ENCODE measurements at places on chromosomes 16 and 17.

DNA sequence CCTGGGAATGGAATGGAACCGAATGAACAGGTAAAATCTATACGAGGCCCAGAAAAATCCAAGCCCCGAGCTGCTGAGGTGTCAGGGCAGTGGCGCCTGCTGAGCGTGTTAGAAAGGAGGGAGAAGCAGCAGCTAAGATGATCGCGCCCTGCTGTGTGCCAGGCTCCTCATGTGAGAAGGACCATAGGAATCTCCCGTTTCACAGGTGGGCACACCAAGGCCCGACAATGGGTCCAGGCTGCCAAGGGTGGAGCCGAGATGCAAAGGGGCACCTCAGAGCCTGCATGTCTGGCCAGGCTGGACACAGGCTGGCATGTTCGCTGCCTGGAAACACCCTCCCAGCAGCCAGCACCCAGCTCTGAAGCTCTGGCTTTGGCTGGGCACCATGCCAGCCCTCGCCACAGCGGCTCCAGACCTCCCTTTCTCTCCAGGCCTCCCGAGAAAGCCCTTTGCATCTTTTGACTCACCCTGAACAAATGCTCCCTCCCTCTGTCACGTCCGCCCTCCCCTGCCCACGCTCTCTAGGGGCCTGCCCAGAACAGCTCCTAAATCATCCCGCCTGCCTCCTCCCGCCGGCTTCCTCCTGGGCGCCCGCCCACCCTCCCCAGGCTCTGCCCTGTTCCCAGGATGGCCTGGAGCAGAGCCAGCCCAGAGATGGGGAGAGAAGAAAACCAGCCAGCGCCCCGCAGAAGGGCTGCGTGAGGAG, 217.8 kb upstream of the GSE1 start:
- DNase-seq, result no peak

- no peak for DNase-seq
Measured at GRCh38 chr17:34713687-34714086, 134.3 kb downstream of the TMEM132E start.

DNA sequence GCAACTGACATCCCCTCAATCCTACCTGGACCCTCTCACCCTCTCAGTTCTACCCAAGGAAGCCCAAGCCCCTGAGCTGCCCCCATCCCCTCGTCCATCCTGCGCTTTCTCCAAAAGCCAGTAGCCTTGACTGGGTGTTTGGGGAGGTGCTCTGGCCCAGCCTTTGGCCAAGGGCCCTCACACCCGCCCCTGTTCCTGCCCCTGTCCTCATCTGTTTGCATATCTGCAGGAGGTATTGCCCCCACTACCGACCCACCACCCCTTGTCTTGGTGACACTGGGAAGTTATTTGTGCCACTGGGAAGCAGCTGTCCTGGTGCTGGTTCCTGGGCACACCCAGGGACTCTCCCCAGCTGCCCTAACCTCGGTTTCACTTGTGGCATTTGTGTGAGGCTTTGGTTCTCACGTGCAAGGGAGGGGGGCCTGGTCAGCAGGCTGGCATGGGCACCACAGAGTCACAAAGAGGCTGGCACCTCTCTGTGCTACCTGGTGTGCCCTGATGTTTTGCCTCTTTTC, 75.3 kb downstream of the MRC2 start:
- no peak for DNase-seq

- no peak for DNase-seq
Measured at GRCh38 chr17:72588961-72589360, 468.1 kb downstream of the SOX9 start.

DNA sequence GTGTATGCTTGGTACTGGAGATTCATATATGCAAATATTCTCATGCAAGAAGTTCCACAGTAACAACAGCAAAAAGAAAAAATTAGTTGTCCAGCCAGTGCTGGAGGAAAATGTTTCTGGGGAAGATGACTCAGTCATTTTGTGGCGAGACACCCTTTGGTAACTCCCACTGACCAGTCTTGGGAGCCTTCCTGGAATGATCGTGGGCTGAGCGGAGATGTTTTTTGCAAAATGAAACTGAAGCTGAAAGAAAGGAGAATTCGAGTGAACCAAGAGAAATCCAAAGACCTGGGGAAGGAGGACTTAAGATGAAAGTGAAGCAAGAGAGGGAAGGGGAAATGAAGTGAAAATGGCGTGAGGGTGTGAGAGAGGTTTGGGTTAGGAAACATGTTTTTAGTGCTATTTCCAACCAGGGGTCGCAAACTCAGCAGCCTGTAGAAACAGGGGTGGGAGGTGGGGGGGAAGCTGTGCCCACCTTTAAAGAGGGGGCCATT, 5.2 kb downstream of the ITPRIPL2 start:
- no peak for DNase-seq

DNA sequence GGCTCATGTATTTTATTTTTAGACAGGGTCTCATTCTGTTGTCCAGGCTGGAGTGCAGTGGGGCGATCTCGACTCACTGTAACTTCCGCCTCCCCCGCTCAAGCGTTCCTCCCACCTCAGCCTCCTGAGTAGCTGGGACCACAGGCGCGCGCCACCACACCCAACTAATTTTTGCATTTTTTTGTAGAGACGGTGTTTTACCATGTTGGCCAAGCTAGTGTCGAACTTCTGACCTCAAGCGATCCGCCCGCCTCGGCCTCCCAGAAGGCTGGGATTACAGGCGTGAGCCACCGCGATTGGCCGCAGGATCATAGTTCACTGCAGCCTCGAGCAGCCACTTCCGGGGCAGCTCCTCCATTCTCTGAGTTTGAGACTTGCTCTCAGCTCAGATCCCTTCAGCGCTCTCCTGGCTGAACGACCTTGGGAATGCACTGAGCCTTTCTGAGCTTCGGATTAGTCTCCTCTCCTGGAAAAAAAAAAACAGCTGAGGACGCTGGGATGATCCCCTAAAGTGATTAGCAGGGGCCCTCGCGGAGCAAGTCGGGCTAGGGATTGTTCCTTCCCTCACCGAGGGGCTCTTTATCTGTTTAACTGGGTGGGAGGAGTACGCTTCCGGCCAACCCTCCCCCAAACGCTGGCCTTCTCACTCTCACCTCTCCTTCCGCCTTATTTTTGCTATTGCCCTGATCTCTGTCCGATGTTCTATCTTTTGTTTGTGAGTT, 1.1 kb upstream of the PKMYT1 start:
- DNase-seq, result no peak

DNA sequence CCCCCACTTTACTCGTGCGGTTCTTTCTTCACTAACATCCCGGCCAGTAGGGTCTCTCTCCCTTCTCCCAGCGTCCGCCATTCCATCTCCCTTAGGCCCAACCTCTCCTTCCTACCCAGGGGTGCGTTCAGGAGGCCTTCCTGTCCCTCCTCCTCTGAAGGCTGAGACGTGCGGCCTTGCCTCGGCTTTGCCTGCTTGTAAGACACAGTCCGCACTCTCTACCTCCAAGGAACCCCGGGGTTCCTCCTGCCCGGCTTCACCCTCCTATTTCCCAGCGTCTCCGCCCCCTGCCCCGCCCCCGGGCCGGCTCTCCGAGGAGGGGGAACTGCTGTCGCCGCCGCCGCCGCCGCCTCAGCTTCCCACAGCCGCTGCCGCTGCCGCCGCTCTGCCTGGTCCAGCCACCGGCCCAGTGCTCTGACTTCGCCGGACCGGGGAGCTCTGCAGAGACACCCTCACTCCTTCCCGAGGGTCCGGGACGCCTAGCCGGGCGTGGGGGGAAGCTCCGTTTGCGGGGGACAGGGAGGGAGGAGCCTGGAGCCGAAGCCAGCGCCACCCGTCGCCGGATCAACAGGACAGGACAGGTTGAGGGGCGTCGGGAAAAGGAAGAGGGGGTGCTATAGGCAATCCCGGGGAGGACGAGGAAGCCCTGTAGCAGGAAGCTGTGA, 1.2 kb upstream of the FGF11 start:
- no peak for DNase-seq

DNA sequence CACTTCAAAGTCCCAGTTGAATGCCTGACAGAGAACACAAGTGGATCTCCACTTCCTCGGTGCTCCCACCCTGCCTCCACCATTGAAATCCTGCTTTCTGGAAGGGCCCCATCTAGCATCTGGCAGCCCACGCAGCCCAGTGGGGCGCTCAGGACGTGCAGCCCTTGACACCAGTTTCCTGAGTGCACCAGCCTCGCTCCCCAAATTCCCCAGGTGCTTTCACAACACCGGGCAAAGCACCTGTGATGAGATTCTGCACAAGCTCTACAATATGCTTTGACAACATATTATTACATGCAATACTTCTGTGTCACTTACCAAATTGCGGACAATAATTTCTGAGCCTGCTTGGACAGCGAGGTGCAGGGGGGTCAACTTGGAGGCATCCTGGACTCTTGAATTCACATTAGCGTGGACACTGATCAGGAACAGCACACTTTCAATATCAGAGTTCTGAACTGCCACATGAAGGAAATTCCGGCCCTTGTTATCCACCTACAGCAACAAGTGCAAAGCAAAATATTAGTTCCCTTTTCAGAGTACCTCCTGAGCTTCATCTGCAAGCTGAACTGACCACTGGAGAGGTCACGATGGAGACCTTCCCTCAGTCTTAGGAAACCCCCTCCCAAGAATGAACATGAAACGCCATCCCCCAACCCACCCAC, 33.9 kb downstream of the CYB5D2 start:
- DNase-seq, result no peak

- no peak for DNase-seq
Measured at GRCh38 chr16:57194512-57194911, 8.4 kb downstream of the RSPRY1 start.

- DNase-seq, result no peak
Measured at GRCh38 chr16:21264571-21265036, 13.5 kb downstream of the CRYM start.

DNA sequence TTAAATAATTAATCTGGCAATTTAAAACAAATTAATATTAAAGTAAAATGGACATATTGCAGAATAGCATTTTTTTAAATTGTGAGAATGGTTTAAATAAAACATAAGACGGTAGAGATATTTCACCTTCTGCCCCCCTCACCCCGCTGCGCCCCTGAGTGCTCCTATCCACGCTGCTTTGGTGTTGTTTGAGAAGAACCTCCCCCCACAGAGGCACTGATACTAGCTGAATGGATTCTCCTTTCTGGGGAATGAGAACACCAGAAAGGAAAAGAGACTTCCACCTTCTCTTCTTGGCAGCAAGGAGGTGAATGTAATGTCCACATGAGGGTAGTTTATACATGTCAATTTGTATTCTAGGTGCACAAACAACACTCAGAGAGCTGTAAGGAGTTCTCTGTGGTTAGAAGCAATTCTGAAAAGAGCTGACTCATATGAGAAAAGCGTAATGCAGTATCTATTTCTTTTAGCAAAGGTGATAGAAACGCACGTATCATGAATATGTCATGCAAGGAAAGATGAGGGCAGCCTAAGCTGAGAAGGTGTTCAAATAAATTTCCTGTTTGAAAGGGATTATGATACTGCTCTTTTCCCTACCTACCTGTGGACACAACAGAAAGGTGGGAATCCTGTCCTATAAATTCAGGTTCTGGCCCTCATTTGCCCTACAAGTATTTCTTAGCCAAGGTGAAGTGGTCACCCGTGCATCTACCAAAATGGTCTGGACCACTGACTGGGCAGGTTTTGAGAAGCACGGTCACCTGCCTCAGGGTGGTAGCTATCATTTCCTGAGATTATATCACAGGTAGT, 126.9 kb downstream of the PARN start:
- DNase-seq, result no peak

GRCh38 chr17:16887523-16888095, 84.3 kb downstream of the TNFRSF13B start:
- DNase-seq, result no peak

GRCh38 chr16:68005211-68005610, 5.9 kb upstream of the DPEP2 start:
- no peak for DNase-seq

DNA sequence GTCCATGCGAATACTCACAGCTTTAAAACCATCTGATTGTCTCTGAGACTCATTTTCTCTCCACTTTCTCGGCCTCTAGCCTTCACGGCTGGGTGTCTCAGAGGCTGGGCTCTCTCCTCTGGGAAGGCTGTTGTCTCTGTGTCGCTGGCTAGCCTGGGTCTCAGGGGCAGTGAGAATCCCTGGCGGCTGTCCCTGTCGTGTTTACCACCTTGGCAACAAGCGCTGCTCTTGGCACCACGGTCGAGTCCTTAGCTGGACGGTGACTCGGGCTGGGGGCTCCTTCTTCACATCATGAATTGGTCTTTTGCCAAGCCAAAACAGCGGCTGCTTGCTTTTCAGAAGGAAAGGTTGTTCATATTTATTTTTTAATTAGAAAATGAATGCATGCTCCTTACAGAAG, 81.1 kb downstream of the MSI2 start:
- DNase-seq, result no peak

DNA sequence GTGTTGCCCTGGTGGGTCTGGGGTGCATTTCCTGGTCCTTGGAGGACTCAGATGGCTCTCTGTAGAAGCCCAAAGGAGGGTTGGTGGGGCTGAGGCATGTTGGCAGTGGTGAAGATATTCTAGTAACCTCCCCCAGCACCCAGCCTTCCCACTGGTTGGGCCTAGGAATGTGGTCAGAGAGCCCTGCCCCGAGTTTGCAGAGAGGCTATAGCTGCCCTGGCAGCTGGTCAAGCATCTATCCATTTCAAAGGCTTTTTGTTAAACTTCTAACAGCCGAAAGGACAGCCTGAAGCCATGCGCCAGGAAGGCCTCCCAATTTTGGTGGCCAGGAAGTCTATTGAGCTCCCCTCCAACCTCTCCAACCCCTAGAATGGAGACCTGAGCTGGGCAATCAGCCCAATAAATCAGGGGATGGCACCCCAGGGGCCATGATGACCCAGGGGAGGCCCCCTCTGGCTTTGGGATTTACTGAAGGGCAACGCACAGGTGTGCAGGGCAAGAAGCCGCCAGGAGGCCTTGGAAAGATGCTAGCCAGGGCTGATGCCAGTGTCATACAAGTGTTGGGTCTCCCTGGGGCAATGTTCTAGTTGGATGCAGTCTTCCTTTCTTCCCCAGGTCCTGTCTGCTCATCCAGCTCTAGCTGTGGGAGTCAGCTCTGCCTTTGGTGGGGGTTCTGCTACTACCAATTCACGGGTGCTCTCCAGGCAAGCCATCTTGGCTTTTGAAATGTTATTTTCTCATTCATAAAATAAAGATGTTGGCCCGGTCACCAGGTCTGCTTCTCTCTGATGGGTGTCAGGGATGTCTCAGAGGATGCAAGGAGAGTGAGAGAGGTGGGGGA, 30.9 kb upstream of the AXIN2 start:
- DNase-seq, result no peak

GRCh38 chr17:9886141-9886930, 18.7 kb downstream of the RCVRN start:
- DNase-seq, result no peak
